Suprapubic skin (tissue), 4 donors: ENCODE measurements at places on chromosomes 6 and 20. TPM values are rescaled to one million over a fixed set of nuclear protein-coding genes. Genes with fewer than 3 reads are reported as not detected.

MDFI gene
- 21.7 TPM for total RNA-seq

DNA sequence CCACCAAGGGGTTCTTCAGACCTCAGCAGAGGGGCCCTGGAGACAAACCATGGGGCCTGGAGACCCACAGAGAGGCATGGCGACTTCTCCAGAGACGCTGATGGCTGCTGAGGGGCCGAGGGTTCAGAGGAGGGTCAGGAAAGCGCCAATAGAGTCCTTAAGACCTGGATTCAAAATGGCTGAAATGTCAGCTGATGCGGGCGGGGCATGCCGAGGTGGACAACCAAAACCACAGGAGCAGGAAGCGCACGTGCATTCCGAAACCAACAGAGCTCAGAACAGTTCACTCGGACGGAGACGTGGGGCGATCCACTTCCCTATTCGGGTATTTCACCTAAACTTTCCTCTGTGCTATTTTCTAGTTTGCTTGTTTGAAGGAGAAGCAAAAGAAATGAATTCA lies 99.9 kb upstream of the RIN2 start:
- H3K4me3 ChIP-seq, result no peak overlapping the region
- DNase-seq, result no peak
- no peaks in the 10 kb centered on the region for H3K36me3 ChIP-seq

DNA sequence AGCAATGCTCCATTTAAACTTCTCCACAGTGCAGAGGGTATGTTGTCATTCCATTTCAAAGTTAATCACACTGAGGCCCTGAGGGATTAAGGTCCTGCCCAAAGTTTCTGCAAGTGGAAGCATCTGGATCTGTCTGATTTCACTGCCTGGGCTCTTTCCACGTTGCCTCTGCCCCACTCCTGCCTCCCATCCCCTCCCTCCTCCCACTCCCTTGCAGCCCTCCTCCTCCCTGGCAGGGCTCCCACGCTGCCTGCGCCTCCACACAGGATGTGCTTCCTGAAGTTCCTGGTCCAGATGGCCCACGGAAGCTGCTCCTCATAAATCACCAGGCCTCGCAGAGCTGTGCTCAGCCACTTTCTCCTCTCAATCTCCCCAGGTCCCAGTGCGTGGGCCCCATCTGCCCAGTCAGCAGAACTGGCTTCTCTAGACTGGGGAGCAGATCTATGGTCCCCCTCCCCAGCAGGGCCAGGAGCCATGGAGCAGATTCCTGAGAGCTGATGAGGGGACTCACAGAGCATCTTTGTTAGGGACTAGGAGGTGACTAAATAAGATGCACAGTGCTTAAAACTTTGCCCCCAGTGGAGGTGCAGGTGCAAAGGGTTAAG lies 65.4 kb upstream of the MAFB start:
- no peak for DNase-seq
- peaks cover 9% of the 10 kb centered on the region for H3K4me1 ChIP-seq
- no peaks in the 10 kb centered on the region for H3K27me3 ChIP-seq
- no peak overlapping the region for H3K27ac ChIP-seq
- no peak overlapping the region for H3K4me3 ChIP-seq

- peaks cover 42% of the 10 kb centered on the region for H3K4me1 ChIP-seq
- peak overlapping the region; percentile 33 for H3K4me3 ChIP-seq
- peaks cover 100% of the 10 kb centered on the region for H3K27me3 ChIP-seq
- H3K36me3 ChIP-seq, result no peaks in the 10 kb centered on the region
- H3K27ac ChIP-seq, result no peak overlapping the region
Measured at GRCh38 chr20:63177785-63178445, 38.0 kb downstream of the YTHDF1 start.
